ENCODE measurements at places on chromosomes 11 and 22.

DNA sequence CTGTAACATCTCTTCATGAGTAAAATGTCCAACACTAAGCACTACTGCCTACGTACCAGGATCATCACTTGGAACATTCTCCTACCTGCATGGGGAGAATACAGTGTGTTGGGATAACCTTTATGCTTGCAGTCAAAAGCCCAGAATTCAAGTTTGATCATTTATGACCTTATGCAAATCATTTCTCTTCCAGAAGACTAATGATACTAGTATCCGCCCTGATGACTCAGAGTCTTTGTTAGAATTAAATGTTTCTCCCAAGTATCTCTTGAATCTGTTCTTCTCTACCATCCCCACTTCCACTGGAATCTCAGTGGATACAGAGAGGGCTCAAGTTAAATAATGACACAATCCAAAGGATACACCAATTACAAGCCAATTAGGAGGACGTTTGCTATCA is 12.4 kb downstream of the MAJIN start:
- DNase-seq, result no peak

DNA sequence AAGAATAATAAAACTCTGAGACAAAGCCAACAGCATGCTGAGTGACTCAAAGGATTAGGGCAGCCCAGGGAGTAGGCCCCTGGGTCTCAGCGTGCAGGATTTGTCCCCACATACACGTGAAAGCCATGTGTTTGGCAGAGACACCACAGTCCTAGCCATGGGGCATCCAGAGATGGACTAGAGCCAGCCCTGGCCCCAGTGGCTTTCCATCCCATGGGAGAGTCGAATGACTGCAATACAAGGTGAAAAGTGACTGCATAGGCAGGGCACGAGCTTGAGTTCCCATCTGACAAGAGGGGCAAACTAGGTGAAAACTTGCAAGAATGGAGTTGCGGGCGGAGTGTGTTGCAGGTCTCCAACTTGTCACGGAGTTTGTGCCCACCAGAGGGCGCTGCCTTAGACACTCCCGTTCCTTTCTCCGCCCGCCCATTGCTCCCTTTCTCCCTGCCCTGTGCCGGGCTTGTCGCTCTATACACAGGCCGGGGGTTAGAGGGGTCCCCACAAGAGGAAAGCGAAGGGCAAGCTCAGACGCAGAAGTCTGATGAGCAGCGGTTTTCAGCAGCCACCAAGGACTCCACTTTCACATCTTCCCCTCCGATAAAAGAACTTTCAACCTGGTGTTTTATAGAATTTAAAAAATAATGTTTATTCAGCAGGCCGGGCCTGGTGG is 24.2 kb downstream of the TSKU start:
- peak; percentile 83 for DNase-seq

GRCh38 chr11:6757373-6757967 is 14.3 kb downstream of the OR2AG2 start:
- peak; percentile 27 for DNase-seq

DNA sequence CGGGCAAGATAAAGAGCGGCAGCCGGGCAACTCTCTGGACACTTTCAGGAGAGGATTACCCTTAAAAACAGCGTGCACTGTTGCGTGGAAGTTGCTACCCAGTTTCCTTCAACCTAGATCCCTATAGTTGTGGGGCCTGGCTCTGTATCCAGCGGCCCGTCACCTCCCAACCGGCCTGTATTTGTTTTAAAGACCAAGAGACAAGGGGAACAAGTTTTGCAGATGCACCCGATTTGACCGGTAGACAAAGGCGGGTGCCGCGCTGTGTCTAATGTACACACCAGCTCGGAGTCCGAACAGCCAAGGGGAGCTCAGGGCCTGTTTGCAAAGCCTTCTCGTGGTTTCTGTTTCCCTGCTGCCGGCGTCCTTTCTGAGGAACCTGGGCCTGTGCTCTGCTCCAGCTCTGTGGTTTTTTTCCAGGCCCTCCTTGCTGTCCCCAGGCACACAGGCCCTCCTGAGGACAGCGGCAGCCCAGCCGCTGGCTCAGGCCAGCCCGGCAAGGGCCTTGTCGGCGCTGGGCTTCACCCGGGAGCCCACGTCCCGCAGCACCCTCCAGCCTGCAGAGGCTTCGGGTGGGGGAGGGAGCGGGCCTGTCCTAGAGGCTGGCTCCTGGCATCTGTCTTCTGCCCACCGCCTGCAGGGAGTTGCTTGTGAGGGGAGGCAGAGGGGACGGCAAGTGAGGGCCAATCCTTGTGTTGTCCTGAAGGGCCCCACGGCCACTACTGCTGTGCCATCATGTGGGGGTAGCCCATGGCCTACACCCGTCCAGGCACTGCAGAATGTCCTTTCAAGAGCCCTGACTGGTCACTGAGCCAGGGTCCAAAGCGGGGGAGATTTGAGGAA is 1.4 kb downstream of the TBX1 start:
- DNase-seq, result no peak

- DNase-seq, result peak; percentile 55
These were observed at the start of gene CNTN5 for GRCh38 chr11:99020352-99021225. Gene CNTN5, plus strand, starts transcription at chr11:99020949.

DNA sequence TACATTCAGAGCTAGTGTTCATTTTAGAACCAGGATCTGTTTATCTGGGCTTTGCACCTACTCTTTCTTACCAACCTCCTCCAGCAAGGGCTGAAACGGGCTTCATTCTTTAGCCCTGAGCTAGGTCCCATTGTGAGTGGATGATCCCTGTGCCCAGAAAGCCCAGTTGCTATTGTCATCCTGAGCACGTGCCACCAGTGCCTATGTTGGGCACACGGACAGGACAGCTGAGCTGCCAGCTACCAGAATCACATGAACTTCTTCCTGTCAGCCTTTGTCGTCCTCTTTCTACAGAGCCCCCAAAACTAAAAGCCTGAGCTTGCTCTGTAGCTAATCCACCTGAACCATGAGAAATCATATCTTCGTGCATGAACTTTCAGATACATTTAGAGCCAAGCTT is 74.4 kb upstream of the NTM start:
- DNase-seq, result no peak

GRCh38 chr11:59559886-59560285 is 48.5 kb downstream of the OR4D9 start:
- DNase-seq, result peak; percentile 26

DNA sequence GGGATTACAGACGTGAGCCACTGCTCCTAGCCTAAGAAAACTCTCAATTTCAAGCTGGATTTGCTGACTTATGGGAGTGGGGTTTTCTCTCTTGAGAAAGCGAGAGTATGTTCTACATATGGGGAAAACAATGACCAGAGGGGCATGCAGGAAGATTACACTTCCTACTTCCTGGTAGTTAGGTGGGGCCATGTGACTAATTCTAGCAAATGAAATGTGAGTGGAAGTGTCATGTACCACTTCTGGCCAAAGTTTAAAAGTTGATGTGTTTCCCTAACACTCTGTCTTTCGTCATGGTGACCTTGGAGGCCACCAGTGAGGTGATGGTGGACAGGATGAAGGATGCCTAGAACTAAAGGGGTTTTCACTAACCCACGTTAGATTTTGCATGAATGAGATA is 50.5 kb downstream of the PARVG start:
- no peak for DNase-seq

DNA sequence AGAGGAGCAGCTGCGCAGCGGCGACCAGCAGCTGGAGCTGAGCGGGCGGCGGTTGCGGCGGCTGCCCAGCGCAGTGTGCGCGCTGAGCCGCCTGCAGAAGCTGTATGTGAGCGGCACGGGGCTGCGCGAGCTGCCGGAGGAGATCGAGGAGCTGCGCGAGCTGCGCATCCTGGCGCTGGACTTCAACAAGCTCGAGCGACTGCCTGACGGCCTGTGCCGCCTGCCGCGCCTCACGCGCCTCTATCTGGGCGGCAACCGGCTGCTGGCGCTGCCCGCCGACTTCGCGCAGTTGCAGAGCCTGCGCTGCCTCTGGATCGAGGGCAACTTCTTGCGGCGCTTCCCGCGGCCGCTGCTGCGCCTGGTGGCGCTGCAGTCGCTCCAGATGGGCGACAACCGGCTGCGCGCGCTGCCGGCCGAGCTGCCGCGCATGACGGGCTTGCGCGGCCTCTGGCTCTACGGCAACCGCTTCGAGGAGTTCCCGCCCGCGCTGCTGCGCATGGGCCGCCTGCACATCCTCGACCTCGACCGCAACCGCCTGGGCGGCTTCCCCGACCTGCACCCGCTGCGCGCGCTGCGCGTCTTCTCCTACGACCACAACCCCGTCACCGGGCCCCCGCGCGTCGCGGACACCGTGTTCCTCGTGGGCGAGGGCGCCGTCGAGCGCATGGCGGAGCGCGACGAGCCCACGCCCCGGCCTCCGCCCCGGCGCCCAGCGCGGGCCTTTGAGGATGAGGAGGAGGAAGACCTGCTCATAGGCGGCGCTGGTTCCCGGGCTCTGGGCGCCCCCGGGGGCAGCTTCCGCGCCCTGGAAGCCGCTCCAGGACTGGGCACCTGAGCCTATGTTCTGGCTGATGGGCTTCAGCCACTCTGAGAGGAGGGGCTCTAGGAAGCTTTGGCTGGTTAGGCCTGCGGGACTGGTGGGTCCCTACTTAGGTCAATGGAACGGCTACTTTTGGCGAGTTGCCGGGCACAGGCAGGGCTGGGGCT is 787 bp downstream of the LRRC10B start:
- DNase-seq, result peak; percentile 92

GRCh38 chr11:31809857-31810778 is 1.0 kb downstream of the PAX6 start:
- DNase-seq, result peak; percentile 68

GRCh38 chr11:117271208-117271607 is 19.9 kb upstream of the BACE1-AS start:
- no peak for DNase-seq

DNA sequence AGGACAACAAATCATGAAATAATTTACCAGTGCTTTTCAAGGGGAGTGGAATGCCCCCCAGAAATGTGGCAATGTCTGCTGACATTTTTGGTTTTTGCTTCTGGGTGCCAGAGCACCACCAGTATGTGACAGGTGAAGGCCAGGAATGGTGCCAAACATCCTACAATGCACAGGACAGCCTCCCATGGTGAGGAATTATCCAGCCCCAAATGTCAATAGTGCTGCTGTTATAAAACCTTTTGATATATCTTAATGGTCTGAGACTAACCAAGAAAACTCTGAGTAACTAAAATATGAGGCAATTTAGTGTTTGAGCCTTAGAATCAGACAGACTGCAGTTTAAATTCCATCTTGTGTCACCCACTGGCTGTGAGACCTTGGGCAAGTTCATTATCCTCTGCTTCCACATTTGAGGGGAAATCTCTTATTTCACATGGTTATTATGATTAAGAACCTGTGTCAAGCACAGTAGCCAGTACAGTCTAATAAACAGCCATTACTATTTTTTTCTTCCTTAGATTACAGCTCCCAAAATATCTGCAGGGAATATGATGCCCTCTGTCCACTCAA is 69.5 kb downstream of the AMBRA1 start:
- no peak for DNase-seq

GRCh38 chr22:48737461-48738203 is 1090.0 kb downstream of the BRD1 start:
- DNase-seq, result no peak

DNA sequence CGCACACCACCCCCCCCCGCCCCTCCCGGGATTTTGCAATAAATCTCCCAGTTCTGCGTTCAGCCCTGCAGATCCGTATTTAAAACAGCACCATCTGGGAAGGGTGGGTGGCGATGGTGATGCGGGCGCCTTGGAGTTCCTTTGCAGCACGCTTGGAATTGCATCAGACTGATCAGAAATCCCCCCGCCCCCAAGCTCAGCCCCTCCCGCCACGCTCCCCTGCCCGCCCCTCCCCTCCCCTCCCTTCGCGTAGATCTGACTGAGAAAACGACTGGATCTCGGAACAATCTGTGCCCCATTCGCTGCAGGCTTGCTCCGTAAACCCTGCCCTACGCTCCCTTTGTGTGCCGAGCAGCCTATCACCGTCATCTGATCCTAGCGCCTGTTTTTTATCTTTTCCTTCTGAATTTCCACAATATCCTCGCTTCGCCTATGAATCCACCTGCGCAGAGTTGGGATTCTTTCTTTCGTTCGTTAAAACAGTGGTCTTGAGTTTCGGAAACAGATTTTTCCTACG is 18.1 kb upstream of the BDNF start:
- DNase-seq, result peak; percentile 76

DNA sequence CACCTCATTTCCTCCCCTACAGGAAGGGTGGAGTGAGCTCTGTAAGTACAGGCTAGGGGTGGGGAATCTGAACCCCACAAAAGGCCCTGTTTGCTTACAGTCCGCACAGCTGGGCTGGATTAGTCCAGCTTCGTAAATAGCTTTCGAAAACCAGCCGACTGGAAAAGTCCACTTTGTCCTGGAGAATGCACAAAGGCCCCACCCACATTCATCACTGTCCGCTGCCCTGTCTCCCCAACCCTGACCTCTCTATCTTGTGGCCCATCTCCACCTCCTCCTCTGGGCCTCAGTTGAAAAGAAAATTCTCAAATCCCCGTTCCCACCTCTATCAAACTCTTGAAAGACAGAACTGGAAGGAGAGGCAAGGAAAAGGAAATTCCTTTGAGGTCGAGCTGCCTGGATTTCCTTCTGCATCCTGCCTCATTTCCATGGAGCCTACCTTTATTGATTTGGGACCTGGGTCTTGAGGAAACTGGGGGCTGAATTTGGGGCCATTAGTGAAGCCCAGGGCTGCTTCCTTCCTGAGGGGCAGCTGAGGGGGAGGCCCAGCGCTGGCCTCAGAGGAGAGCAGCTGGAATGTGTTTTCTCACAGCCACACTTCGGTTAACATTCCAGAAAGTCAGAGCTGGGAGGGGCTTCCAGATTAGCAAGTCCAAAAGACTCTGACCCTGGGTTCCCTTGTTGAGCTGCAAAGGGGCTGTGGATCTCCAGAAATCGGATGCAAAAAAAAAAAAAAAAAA is 147.6 kb downstream of the FBXO7 start:
- DNase-seq, result no peak

GRCh38 chr11:2805388-2806056 is 80.1 kb downstream of the CDKN1C start:
- DNase-seq, result no peak

GRCh38 chr11:18731441-18731840 is 5.5 kb upstream of the IGSF22 start:
- no peak for DNase-seq

DNA sequence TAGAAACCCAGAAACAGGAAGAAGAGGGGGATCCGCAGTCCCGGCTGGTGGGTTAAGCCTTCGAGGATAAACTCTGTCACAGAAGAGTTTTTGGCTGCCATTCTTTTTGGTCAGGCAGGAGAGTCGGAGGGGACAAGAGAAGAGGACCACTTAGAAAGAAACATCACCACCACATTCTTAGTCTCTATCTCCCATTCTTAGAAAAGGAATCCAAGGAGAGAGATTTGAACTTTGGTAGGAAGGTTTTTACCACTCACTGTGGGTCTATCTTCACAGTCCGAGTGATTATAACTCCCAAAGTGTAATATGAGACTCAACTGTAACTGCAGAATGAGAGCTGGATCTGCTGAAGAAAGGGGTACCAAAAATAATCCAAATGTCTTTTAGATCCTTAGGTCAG is at the start of gene OR8B12:
TSS of gene OR8B12 (minus strand) at position 101 of the 400 bp plus-strand sequence. CDS start at position 101, 0 bp downstream.
- no peak for DNase-seq

GRCh38 chr11:60831143-60831500 is 10.8 kb upstream of the CCDC86 start:
- peak; percentile 80 for DNase-seq
